ENCODE measurements at places on chromosomes 11 and 22.

- no peak for DNase-seq
Observed at GRCh38 chr11:133830931-133831907, 14.1 kb downstream of the SPATA19 start.

DNA sequence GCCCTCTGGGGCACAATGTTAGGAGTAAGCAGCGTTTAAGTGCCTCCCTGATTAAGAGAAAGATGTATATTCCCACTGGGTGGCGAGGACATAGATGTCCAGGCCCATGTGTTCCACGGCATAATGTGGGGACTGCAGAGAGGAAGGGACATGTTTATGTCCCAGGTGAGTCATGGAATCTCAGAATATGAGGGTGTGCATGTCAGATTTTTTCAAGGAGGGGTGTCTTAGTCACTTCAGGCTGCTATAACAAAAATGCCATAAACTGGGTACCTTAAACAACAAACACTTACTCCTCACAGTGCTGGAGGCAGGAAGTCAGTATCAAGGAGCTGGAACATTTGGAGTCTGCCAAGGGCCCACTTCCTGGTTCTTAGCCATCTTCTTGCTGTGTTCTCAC lies 55.1 kb downstream of the BCR start:
- DNase-seq: no peak

DNA sequence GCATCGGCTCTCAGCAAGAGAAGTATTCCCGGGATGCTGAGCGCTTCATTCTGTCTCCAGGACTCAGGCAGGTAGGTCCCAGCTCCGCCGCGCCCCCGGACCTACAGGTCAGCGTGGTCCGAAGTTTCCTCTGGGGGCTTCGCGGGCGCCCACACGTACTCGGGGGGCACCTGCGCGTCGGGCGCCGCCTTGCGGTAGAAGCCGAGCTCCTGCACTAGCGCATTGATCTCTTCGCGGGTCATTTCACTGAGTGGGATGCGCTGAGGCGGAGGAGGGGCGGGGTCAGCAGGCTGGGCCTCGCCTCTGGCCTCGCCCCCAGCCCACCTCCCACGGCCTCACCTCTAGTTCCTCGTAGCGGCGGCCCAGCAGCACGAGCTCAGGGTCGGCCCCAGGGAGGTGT lies 2.5 kb downstream of the SELENOM start:
- no peak for DNase-seq

DNA sequence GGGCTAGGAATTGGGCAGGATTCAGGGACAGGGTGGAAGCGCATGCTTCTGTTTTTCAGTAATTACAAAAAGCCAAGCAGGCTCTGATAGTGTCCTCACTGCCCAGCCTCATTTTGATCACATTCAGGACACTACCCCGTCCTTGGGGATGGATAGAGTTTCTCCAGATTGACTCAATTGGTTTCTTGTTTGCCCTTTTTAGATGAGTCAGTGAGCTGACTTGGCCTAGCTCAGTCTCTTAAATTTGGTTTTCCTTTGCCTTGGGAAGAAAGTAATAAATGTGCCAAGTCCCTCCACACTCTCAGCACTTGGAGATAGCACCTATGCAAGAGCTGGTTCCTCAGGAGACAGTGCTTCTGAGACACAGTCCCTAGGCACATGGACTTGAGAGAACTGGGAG lies 25.5 kb downstream of the DKK3 start:
- no peak for DNase-seq

Data from activated CD4-positive, alpha-beta T cell treated with anti-CD3 and anti-CD28 coated beads for 24 hours (primary cell).